ENCODE measurements at places on chromosomes 1 and 21.

GRCh38 chr1:165645654-165646366, 14.8 kb downstream of the MGST3 start:
- no peak for DNase-seq

DNA sequence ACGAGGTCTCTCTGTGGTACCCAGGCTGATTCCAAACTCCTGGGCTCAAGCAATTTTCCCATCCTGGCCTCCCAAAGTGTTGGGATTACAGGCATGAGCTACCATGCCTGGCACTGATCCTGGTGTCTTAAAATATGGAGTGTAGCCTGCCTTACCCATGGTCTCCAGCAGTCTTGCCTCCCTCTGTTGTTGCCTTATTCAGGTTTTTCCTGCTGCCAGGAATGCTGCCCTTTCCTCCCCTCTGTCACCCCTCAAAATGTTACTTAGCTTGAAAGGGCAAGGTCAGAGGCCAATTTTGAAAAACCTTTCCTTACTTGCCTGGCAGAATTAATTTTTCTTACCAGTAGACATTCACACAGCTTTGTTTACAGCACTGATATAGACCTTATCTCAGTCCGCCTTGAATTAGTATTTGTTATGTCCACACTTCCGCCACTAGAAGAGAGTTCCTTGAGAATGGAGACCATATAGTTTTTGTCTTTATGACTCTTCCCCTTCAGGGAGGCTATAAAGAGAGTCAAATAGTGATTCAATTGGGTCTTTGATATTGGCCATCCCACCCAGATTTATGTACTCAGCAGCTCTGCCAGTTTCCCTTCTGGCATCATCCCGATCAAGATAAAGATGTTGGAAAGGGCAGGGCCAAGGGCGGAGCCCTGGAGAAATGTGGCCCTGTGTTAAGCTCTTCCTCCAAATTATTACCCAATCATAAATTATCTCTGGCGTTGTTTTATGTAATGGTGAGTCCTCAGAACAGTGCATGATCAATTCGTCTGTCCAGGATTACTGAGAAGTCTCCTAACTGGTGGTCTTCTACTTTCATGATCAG, 38.8 kb downstream of the C1orf21 start:
- DNase-seq: no peak

DNA sequence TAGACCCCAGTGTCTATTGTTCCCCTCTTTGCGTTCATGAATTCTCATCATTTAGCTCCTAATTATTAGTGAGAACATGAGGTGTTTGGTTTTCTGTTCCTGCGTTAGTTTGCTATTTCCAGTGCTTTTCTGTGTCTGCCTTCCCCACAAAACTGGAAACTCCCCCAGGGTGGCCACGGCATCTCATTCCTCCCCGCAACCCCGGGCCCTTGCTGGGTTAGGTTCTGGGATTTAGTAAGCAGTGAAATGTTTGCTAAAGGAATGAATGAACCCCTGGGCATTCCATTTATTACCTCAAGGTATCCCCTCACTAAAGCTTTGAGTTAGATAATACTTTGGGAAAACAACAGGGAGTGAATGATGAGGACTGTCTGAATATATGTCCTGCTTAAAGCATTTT, 142.9 kb downstream of the GLUL start:
- DNase-seq: no peak

DNA sequence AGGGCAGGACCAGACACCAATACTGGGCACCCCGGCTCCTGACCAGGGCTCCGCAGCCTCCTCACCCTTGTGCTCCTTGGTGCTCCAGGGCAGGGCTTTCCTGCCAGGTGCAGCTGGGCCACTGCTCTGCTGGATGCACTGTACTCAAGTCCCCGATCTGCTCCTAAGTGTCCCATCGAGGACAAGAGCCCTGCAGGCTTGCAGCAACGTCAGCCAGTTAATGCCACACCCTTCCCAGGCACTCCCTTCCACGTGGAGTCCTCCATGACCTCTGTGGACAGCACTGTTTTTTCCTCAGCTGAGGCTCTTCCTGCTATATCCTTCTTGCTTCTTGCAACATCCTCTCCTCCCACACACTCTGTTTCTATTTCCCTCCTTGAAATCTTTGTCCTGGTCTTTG, 94.0 kb upstream of the NGF start:
- no peak for DNase-seq

GRCh38 chr1:239804266-239804665, 287.4 kb upstream of the FMN2 start:
- DNase-seq: no peak

GRCh38 chr1:240254006-240254405, 162.3 kb downstream of the FMN2 start:
- no peak for DNase-seq
